ENCODE measurements at places on chromosomes 3 and 15.

DNA sequence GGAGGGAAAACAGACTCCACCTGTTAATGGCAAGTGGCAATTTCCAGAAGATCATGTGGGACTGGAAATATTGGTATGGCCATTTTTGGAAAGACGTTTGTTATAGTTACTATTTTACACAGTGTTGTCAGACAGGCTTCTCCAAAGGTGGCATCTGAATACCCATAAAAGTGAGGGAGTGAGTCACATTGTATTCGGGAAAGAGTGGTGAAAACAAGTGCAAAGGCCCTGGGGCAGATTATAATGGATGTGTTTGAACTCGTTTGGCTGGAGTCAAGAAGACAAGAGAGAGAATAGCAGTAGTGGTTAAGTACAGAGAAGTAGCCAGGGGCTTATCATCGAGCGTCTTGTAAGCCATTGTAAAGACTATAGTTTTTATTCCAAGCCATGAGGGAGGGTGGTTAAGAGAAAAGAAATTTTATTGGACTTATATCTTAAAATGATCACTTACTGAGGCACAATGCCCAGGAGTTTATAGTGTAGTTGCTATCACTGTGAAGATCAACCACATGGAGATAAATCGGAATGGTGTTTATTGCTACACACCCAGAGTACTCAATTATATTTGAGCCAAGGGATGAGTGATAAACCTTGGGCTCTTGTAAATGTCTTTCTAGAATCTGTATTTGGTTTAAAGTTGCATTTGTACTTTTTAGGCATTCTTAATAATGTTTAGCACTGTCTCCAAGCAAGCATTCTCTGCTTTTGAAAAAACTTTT, 212.8 kb upstream of the KBTBD8 start:
- DNase-seq, result no peak

DNA sequence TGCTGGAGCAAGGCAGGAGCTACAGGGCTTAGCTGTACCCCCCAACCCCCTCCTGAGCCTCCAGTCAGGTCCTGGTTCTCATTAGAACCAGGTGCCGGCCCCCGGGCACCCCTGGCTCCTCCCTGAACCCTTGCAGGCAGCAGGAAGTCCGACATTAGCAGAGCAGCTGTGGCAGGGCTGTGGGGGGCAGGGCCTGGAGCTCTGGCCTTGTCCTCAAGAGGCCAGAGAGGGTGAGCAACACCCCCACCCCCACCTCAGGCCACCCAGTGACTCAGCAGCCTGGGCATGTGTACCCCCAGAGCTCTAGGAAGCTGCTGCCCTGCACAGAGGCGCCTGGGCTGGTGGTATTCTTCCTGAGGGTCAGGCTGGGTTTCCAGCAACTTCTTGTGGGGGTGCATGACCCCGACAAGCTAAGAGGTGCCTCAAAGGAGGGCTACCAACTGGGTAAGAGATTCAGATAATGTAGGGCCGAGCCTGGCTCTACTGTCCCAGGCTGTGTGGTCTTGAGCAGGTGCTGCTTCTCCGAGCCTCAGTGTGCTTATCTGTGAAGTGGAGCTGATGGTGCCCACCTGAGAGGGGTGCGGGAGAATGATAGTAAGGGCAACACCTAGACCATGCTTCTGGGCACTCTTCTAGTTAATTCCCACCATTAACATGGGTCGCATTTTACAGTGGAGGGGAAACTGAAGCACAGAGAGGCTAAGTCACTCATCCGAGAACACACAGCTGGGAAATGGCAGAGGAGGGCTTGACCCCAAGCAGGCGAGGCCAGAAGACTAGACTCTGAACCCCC, 16.0 kb downstream of the H1-8 start:
- DNase-seq, result no peak

DNA sequence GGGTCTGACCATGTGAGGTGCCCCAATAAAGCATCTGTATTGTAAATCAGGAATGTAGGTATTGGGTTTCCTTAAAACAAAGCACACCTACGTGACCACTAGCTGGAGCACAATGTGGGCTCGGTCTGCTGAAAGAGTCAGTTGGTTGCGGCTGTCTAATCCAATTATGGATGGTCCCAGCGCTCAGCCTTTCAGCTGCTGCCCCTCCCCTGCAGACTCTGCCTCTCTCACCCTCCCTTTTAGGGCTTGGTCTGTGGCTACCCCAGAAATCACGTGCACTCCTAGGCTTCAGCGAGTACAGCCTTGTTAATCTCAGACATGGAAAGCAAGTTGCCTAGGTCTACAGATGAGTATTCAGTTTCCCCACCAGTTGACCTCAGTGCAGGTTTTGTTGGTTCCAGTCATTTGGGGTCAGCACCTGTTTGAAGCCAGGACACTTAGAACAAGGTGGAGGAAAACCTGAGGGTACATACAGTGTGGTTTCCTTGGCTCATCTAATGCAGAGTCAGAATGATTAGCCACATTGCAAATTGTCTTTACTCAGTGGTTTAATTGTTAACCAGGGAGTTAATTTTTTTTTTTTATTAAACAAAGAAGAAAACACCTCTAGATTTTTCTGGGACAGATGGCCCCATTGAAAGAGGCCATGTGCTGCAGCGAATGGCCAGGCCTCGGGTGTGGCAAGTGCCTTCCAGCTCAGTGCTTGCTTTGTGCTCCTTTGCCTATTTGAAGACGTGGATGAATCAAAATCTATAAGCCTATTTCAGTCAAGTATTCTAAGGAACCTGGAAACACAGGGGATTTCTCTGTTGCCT, 137.7 kb downstream of the IGF1R start:
- no peak for DNase-seq

DNA sequence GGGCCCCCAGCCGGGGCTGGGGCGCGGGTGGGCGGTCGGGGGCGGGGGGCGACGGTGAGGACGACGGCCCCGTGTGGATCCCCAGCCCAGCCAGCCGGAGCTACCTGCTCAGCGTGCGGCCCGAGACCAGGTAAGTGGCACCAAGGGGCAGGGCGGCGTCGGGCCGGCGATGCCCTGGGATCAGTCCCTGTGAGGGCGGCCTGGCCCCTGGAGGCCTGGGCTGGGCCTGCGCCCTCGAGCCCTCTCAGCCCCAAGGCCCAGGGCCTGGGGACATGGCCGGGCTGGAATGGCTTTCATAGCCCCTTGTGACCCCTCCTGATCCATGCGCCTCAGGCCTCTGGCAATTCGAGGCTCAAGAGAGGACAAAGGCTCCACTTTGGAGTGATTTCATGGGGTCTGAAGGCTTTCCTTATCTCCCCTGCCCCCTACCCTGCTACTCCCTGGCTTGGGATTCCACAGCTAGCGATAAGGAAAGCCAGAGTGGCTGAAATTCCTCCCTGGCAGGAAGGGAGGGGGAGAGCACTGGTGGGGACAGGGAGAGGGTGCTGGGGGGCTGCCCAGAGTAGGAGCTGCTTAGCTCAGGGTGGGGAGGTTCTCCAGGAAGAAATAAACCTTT, 418 bp downstream of the ALPK3 start:
- DNase-seq, result no peak

DNA sequence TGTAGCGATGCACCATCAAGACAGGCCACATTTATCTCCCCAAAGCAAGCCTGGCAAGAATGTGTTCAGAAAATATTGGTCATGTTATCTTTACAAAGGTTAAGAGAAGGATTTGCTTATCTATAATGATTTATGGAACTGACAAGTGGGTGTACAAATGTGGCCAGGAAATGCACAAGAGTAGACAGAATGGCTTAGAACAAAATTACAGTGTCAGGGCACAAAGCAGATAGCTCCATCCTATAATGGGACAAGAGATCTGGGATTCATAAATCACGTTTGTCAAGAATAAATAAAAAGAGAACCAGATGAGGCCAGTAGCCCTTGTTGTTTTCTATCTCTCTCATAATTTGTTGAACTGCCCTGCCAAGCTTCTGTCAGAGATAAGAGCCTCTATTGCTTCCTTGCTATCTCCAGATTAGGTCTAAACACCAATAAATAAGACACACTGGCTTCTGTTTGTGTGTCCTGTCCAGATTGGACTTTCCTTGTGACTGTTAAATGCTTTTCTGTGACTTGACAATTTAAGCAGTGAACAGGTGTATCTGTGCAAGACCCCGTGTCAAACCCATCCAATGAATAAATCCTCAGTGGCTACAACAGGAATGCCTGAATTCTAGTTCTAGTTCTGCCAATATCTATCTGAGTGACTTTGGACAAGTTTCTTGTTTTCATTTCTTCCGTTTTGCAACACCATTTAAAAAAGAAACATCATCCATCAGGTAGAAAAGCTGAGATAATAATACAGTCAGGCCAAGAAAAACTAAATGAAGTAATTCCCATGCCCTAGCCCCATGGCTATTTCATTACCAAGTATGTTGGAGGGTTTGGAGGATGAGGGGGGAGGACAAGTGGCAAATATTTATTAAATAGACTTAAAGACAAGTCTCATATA, 157.2 kb downstream of the DCLK3 start:
- no peak for DNase-seq

DNA sequence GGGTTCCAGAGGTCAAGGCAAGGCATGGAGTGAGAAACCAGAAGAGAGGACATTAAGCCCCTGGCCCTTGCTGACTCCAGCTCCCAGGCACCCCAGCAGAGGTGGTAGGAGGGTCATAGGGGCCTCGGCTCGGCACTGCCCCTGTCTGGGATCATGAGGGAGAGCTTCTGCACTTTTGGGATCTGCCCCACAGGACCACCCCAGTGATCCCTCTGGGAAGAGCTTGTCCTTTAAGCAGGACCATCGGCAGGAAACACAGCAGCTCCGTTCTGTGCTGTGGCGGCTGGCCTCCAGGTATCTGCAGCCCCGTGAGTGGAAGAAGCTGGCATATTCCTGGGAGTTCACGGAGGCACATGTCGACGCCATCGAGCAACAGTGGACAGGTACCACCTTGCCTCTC, 35.5 kb downstream of the ANKDD1A start:
- DNase-seq, result no peak

DNA sequence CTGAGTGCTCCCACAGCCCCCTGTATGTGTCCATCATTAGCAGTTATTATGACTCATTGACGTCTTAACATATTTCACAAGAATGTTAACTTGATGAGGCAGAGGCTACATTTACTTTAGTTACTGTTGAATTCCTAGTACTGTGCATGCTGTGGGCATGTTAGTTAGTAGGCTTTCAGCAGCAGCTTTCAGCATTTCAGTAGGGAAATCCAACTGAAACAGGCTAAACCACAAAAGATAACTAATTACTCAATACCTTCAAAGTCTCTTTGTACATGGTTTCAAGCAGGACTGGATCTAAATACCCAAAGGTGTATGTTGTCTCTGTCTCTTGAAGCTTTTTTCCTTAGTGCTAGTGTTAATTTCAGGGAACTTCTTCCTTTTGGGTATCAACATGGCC, 229.9 kb upstream of the SUCLG2 start:
- DNase-seq, result no peak

DNA sequence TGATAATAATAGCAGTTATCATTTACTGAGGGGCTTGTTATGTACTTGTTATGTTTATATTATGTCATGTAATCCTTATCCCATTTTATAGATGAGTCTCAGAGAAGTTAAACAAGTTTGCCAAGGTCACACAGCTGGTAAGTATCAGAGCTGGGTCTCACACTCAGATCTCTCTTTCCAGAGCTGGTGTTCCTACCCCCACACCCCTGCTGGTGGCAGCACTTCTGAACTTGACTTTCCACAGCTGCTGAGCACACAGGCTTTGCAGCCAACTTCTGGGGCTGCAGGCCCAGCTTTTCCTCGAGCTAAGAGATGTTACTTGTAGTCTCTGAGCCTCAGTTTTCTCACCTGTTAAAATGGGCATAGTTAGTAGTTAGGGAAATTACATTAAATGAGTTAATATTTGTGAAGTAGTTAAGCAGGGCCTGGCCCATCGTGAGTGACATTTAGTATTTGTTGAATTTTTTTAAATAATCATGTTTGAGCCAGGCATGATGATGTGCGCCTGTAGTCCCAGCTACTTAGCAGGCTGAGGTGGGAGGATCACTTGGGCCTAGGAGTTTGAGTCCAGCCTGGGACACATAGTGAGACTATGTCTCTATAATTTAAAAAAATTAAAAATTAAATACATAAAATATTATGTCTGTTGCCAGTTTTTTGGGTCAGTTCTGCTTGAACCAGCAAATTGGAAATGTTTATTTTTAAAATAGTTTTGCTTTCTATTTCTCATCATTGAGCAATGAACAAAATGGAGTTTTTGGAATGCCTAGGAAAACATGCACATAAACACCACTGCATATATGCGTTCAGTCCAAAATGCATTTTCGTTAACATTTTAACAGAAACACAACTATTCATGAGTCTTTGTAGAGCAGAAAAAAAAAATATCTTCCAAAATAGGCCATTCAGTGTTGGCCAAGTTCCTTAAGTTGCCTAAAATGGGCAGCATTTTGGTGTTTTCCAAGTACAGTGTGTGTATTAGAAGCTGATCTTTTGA, 87.3 kb downstream of the SMAD6 start:
- no peak for DNase-seq

GRCh38 chr3:8760506-8760905, 8.9 kb downstream of the OXTR start:
- no peak for DNase-seq

GRCh38 chr3:111784001-111784400, 75.1 kb upstream of the PHLDB2 start:
- no peak for DNase-seq

GRCh38 chr3:42263354-42264346, 2.3 kb downstream of the CCK start:
- no peak for DNase-seq

DNA sequence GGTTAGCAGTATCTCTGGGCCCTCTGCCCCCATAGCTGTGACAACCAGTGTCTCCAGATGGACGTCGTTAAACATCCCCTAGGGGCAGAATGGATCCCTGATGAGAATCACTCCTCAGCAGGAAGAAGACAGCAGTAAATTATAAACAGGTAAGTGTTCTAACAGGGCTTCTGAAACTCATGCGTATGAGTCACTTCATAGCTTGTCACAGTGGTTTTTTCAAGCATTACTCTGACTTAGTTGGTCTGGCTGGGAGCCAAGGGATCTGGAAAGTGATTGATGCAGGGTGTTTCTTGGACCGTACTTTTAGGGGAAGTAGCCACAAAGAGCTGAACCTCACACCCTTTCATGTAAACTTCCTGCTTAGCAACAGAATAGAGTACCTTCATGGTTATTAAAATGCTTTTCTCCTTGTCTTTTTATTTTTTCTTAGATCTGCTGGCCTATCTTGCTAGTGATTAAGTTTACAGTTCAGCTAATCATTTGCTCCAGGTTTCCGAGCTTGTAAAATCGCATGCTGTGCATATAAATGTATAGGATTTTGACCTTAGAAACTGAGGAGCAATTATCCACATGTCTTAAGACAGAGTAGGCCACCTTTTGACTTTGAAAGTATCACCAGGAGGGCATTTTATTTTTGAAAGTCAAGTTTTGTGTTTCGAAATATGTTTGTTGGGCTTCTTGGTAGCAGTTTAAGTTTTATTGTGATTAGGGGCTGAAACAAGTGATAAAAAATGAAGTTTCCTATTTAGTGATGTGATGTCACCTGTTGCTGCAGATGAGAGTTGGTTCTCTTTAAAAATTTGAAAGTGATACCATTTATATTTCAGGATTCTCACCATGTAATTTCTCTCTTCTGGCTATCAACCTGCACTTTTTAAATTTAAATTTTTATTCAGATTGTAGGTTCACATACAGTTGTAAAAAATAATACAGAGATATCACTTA, 333.9 kb downstream of the PTPRG start:
- no peak for DNase-seq

- DNase-seq, result no peak
Measured at GRCh38 chr3:143360244-143360643, 240.7 kb downstream of the CHST2 start.

- no peak for DNase-seq
Measured at GRCh38 chr3:197942956-197943556, 6.9 kb upstream of the RPL35A start.

GRCh38 chr3:104669083-104669482, 697.6 kb upstream of the ALCAM start:
- DNase-seq, result no peak

- DNase-seq, result no peak
Measured at GRCh38 chr3:183303690-183304089, 50.6 kb downstream of the B3GNT5 start.

- no peak for DNase-seq
Measured at GRCh38 chr3:188286087-188286513, 132.1 kb downstream of the LPP start.

All from effector CD4-positive, alpha-beta T cell (primary cell).